NCI-H146 (cell line): ENCODE measurements at places on chromosomes 13 and 19.
A peak's percentile ranks its signal among the peaks of the same experiment; 100 is the strongest.

GRCh38 chr19:18851673-18852325 is 20.0 kb downstream of the UPF1 start:
- DNase-seq, result no peak

GRCh38 chr13:110340812-110341444 is 33.8 kb downstream of the COL4A2 start:
- no peak for DNase-seq

DNA sequence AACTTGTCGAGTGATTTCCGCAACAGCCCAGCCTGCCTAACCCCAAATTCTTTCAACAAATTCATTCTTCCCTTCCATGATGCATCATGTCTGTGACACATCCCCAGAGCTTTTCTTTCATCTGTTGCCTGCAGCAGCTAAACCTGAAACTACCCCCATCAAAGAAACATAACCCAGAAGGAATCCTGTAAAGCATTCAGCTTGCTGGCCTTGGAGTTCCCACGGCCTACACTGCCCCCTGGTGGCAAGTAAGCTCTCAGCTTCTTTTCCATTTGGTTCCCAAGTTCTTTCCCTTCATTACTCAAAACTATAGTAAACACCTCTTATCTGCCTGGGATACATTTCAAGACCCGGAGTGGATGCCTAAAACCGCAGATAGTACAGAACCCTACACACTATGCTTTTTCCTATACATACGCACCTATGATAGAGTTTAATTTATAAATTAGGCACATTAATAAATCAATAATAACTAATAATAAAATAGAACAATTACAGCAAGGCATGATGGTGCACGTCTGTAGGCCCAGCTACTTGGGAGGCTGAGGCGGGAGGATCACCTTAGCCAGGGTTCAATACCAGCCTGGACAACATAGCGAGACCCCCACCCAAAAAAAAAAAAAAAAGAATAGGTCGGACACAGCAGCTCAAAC is 7.4 kb downstream of the ETHE1 start:
- peak; percentile 85 for DNase-seq

DNA sequence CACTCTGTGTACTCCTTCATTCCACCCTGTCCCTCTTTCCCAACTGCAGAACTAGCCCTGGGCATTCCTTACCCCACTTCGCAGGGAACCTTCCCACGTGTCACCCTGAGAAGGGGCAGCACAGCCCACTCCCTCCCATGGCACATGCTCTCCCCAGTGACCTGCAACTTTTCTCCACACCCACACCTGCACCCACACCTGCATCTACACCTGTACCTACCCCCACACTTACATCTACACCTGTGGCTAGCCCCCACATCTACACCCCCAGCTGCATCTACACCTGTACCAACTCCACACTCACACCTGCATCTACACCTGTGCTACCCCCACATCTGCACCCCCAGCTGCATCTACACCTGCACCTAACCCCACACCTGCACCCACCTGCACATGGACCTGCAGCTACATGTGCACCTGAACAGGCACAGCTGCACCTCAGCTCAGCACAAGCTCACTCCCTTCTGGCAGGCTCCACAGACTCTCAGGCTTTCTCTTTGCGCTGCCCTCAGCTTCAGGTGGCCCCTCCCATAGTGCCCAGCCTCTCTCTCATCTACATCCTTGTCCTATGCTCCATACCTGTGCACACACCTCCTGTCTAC is 234.1 kb downstream of the TUBA3C start:
- no peak for DNase-seq

DNA sequence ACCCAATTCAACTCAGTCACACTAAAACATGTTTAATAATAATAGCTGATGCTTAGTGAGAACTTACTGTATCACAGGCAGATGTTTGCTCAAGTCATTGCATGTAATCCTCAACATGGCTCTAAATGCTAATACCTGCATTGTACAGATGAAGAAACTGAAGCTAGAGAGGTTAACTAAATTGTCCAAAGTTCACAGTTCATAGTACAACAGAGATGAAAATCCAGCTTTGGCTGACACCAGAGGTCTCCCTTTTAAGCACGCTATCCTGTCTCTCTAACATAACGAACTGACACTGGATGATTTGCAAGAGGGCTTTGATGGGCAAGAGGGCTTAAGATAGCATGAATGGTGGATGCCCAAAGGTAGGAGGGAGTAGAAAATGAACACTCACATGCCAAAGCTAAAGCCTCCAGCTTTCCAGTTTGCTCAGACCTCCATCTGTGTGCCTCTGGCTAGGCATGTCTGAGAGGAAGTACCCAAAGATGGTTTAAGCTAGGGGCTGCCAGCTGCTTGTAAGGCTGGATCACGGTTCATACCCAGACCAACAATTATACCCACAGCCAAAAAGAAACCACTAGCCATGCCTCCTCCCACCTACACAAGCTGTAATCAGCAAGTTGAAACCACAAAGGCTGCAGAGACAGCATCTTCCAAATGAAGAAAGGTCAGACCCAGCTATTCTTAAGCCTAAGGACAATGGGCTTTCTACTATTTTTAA is 196.9 kb upstream of the UBL3 start:
- no peak for DNase-seq
